ENCODE measurements at places on chromosomes 3 and 15.

- DNase-seq: no peak
Measured at GRCh38 chr3:8317661-8318649, 183.7 kb upstream of the LMCD1 start.

GRCh38 chr3:126438746-126439145 lies 36.9 kb downstream of the ZXDC start:
- DNase-seq: no peak

- peak; percentile 46 for DNase-seq
Measured at GRCh38 chr3:104598848-104599511, 767.7 kb upstream of the ALCAM start.

DNA sequence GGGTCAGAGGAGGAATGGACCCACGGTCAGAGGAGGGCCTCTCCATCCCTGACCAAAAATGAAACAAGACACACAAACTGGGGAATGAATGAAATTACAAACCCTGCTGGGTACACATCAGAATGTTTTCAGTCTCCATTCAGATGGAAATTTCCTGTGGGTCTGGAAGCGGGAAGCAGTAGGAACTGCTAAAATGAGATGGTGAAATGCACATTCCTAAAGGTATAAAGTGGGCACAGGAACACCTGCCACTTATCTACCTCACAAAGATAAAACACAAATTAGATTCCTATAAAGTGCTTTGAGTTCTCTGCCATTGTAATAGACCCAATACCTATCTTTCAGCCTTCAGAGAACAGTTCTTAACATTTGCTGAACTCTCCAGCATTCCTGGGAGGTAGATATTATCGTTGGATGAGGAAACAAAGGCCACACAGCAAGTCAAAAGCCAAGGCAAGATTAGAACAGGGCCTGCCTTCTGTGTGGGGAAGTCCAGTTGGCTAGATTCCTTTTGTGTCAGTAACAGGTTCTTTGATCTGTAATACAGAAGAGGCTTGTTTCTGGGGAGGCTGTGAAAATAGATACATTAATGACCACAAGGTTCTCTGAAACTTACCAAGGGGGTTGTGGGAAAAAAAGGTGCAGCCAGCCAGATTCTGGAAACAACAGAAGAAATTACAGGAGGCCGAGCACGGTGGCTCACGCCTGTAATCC lies 98.4 kb downstream of the IGF2BP2 start:
- no peak for DNase-seq

DNA sequence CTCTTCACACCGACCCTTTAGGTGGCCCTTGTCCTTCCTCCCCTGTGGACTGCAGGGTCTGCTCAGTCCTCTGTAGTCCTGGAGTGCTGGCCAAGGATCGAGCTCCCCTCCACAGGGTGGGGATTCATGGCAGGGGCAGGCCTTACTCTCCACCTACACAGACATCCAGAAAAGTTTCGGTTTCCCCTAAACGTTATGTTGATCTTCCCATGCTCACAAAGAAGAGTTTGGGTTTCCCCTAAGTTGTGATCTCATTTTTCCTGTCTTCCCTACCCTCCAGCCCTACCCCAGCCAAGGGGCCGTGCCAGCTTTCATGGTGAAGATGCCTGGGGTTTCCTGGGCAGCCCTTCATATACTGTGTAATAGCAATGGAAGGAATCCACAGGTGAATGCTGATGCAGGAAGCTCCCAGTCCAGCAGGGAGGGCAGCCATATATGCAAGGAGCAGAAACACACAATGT lies 10.3 kb downstream of the STOML1 start:
- DNase-seq: no peak

DNA sequence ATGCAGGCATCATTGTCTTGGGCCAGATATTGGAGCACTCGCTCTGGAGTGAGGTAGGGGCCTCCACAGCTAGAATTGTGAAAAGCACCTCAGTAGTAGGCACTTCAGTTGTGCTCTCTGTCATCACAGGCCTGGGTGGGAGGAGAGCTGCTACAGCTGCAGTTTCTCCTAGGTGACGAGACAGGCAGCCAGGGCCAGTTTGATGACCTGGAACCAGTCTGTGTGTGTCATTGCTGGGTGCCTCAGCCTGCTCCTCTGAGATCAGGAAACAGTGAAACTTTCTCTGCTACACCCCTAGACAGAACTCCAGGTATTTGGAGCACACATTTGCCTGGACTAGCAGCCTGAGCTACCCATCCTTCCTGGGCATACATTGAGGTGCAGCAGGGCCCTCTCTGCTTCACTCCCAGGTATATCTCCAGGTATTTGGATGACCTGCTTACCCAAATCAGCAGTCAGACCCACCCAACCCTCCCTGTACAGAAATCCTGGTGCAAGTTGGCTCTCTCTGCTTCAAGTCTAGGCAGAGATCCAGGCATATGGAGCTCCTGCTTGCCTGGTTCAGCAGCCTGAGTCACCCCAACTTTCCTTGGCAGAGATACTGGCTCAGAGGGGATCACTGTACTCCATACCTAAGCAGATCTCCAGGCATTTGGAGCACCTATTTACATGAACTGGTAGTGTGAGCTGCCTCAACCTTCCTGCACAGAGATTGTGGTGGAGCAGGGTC lies 54.3 kb upstream of the SGO1 start:
- DNase-seq: peak; percentile 6

GRCh38 chr3:158368271-158368670 lies 202.7 kb upstream of the MLF1 start:
- no peak for DNase-seq

- no peak for DNase-seq
Measured at GRCh38 chr3:97896547-97896946, 74.7 kb downstream of the CRYBG3 start.

DNA sequence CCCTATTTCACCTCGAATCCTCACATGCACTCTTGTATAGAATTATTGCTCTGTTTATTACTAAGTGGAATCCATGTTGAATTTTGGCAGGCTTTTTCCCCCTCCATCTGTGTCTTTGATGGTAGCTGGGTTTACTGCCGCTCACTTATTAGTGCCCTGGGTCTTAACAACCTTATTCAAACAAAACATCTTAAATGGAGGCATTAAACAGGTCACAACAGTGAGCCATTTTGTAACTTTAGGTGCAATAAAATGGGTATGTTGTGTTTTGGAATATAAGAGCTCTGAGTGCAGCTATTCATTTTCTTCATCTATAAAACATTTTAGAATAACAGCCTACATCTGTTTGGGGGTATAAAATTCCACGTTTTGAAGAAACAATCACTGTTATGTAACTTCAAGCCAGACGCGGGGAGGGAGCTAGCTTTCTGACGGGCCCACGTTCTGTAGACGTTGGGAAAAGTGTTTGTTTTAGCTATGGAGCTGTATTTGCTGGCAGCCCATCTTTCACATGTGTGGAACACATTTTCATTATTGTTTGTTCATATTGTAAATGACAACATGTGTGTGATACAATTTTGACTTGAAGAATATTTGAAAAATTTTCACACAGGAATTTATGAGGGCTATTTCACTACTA lies 122.0 kb downstream of the SLC25A26 start:
- no peak for DNase-seq

GRCh38 chr3:142912402-142913172 lies 23.7 kb upstream of the PCOLCE2 start:
- DNase-seq: no peak

- DNase-seq: no peak
Measured at GRCh38 chr15:92909136-92909781, 9.1 kb downstream of the CHD2 start.

DNA sequence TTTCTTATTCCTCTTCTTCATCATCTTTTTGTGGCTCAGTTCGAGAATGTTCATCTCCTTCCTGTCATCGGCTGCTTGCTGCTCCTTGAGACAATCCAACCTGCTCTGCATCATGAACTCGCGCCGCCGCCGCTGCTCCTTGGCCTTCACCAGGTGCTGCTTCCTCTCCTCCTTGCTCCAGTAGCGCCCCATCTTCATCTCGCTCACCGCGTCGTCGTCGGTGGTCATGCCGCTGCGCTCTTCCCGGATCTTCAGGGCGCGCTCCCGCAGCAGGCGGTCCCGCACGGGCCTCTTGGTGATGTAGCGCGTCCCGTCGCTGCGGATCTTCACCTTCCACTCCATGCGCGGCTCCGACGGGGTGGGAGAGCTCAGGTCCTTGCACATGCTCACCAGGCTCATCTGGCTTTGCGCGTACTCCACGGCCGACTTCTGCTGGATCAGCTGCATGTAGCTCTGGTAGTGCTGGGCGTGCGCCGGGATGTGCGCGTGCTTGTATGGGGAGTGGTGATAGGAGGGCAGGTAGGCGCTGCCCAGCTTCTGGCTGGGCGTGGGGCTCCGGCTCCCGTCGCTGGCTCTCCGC lies 241.2 kb downstream of the PDZRN3 start:
- DNase-seq: no peak

GRCh38 chr3:116040152-116040551 lies 405.1 kb downstream of the LSAMP start:
- no peak for DNase-seq

DNA sequence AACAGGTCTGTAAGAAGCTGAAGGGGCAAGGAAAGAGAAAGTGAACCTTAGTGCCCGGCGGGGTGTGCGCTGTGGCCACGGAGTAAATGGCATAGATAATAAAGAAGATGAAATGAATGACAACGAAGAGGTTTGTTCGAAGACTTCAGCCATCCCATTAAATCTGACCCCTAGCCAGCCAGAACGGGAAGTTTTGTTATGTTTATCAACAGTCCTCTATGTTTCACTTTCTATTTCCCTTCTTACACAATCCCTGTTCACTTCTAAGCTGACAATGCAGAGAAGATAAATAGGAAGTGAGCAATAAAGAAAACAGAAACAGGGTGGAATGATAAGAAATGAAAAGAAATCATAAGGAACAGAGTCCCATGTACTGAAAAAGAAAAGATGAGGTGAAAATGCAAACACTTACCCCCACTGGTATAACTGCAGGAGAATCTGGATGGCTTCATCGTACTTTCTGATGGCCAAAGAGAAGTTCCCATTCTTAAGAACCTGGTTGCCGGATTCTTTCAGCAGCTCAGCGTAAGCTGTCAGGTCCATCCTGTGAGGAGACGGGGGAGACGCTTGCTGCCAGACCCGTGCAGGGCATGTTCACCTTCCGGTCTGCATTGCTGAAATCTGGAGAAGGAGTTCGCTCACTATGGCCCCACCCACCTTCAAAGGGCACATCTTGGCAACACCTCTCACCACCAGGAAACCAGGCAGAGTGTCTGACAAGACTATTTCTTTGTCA lies 36.8 kb downstream of the TRANK1 start:
- DNase-seq: peak; percentile 22

GRCh38 chr3:120477781-120478180 lies 27.0 kb upstream of the FSTL1 start:
- DNase-seq: no peak

GRCh38 chr3:100043271-100043670 lies 71.0 kb downstream of the FILIP1L start:
- no peak for DNase-seq

DNA sequence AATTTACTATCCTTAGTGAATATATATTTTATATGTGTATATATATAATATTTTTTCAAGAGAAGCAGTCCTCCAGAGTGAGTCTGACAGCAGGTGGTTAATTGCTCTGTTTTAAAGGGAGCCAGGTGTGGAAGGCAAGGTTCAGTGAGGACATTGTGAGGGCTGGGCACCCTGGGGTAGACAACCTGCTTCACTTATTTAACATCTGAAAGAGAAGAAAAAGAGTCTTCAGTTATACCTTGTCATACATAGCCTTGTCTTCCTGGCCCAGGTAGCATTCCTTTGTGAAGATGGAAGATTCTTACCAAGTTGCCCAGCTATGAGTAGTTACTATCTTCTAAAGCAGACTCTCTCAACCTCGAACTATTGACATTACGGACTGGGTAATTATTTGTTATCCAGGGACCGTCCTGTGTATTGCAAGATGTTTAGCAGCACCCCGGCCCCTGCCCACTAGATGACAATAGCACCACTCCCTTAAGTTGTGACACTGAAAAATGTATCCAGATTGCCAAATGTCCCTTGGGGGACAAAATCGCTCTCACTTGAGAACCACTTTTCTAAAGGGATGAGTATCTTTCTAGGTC lies 336.0 kb upstream of the TRIM42 start:
- no peak for DNase-seq

GRCh38 chr3:188491276-188491687 lies 337.3 kb downstream of the LPP start:
- no peak for DNase-seq

DNA sequence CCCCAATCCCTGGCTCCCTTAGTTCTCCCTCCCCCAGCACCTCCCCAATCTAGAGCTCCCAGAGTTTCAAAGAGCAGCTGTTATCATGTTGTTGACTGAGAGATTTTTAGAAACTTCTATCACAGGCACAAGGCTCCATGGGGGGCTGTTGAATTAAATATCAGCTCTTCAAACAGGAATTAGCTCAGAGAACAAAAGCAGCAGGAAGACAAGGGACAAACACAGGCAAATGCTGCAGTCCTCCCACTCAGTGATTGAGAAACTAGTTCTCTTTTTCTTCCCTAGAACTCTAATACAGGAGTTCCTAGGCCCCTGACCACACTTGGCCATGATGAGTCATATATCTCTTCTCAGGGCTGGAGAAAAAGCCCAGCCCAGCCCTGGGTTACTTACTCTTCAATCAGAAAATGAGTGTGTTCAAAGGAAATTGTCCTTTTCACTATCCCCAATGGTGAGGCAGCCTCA lies 262.1 kb downstream of the IGSF11 start:
- DNase-seq: no peak

DNA sequence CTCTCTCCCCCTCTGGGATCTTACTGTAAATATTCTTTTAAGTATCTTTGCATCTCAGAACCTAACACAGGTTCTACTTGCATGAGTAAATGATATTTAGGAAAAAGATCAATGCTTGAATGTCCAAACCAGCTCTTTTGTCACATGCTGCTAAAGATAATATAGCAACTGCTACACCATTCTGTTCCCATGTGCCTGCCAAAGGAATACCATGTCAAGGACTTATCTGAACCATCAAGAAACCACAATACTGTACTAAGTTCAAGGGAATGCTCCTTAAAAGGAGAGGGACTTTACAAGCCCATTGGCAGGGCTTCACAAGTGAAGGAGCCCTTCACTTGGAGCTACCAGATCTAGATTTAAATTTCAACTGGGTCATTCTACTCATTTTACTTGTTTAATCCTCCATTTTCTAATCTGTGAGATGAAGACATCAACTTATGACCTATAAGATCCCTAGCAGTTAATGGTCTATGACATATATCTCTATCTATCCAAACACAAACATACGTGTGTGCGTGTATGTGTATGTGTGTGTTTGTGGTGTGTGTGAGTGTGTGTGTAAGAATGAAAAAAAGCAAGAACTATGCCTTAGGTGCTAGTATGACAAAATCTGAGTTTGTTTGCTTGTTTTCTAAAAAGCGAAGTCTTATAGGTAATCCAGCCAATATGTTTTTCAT lies 13.0 kb upstream of the SEC62 start:
- no peak for DNase-seq

- no peak for DNase-seq
Measured at GRCh38 chr3:52195823-52196331, 2.1 kb upstream of the ALAS1 start.
